ENCODE measurements at places on chromosomes 1 and 21.

GRCh38 chr1:53073868-53074311 lies 11.9 kb downstream of the PODN start:
- no peak for DNase-seq

DNA sequence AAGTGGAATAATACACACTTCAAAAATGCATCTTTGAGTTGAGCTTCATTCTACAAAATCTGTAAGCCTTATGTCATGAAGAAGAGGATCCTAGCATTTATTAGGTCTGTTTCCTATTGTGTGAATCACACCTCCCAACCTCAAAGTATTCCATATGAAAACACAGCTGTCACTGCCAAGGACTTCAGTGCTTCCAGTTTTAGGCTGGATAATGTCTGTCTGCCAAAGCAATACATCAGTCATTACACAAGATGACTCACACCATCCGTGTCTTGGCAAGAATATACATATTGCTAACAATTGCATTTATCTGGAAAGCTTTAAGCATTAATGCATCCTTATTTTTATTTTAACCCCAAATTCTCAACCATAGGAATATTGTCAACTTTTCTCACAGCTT lies 125.7 kb upstream of the TMPRSS15 start:
- DNase-seq = no peak

- no peak for DNase-seq
Measured at GRCh38 chr1:23566304-23566703, 7.0 kb upstream of the ID3 start.

GRCh38 chr1:24908591-24909259 lies 21.4 kb downstream of the RUNX3 start:
- no peak for DNase-seq

- DNase-seq = no peak
Measured at GRCh38 chr1:221724931-221725605, 16.8 kb downstream of the DUSP10 start.

- no peak for DNase-seq
Measured at GRCh38 chr1:1825217-1825616, 46.9 kb upstream of the NADK start.

DNA sequence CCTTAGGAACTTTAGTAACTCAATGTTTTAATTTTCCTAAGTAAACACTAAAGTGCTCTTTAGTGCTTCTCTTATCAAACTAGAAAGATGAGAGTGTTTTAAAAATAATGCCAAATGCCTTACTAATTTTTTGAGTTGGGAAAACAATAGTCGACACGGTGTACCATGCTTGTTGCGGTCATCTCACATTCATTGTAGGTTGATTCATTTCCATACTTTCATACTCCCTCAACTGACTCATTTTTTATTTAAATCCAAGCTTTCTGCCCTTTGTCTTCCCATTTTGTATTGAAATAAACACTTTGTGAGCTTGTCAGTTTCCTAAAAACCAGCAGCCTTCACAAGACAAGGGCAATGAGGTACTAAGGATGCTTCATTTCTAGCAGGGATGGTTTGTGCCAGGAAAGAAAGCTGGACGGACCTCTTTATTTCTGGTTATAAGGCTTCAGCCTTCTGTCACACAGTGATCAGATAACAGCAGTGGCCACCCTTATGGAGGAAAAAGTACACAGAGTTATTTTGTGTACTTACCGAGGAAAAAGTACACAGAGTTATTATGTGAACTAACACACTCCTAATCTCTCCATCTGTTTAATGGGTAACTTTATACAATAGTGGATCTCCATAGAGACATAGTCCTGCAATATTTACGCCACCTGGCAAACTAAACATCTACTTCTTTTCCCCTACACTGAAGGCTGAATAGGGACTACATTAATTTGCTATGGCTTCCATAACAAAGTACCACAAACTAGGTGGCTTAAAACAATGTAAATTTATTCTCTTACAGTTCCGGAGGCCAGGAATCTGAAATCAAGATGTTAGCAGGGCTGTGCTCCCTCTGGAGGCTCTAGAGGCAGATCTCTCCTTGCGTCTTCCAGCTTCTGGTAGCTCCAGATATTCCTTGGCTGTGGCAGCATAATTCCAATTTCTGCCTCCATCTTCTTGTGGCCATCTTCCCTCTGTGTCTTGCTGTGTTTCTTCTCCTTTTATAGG lies 13.0 kb upstream of the CCDC190 start:
- no peak for DNase-seq

GRCh38 chr1:11984576-11984975 lies 4.3 kb downstream of the MFN2 start:
- DNase-seq = no peak

GRCh38 chr1:9816199-9816598 lies 7.6 kb downstream of the CLSTN1 start:
- DNase-seq = no peak

- DNase-seq = no peak
Measured at GRCh38 chr1:184800876-184801275, 46.2 kb upstream of the EDEM3 start.

DNA sequence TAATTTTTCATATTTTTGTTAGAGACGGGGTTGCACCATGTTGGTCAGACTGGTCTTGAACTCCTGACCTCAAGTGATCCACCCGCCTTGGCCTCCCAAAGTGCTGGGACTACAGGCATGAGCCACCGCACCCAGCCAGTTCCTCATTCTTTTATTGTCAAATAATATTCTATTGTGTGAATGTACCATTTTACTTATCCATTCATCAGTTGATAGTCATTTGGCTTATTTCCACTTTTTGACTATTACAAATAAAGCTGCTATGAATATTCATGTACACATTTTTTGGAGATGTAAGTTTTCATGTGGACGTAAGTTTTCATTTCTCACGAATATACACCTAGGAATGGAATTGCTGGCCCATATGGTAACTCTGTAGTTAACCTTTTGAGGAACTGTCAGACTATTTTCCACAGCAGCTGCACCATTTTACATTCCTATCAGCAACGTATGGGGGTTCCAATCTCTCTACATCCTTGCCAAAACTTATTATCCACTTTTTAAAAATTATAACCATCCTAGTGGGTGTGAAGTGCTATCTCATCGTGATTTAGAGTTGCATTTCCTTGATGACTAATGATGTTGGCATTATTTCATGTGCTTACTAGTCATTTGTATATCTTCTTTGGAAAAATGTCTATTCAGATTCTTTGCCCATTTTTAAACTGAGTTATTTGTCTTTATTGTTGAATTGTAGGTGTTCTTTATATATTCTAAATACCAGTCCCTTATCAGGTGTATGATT lies 12.7 kb downstream of the PACC1 start:
- DNase-seq = no peak

GRCh38 chr1:102842606-102843005 lies 265.7 kb downstream of the COL11A1 start:
- DNase-seq = no peak

GRCh38 chr21:41289431-41289830 lies 27.2 kb upstream of the FAM3B start:
- DNase-seq = no peak

- DNase-seq = no peak
Measured at GRCh38 chr1:50243939-50244338, 135.2 kb downstream of the ELAVL4 start.

DNA sequence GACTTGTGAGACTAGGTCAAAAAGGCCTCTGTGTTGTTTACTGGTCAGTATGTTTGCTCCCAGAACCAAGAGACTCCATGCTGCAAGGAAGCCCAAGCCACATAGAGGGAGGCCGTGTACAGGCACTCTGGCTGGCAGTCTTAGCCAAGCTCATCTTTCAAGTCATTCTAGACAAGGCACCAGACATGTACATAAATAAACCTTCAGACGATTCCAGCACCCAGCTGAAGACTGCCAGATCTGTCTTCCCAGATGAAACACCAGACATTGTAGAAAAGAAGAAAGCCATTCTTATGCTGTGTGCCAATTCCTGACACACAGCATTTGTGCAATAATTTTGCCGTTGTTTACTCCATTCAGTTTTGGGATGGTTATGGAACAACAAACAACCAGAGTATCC lies 595.5 kb downstream of the KIF26B start:
- DNase-seq = no peak

GRCh38 chr1:64675718-64676345 lies 69.0 kb upstream of the RAVER2 start:
- DNase-seq = no peak

- DNase-seq = no peak
Measured at GRCh38 chr1:194273660-194274059, 1087.2 kb upstream of the B3GALT2 start.

- no peak for DNase-seq
Measured at GRCh38 chr1:44646261-44647110, 27.8 kb downstream of the TMEM53 start.

- DNase-seq = no peak
Measured at GRCh38 chr1:222897527-222898190, 82.8 kb downstream of the DISP1 start.

DNA sequence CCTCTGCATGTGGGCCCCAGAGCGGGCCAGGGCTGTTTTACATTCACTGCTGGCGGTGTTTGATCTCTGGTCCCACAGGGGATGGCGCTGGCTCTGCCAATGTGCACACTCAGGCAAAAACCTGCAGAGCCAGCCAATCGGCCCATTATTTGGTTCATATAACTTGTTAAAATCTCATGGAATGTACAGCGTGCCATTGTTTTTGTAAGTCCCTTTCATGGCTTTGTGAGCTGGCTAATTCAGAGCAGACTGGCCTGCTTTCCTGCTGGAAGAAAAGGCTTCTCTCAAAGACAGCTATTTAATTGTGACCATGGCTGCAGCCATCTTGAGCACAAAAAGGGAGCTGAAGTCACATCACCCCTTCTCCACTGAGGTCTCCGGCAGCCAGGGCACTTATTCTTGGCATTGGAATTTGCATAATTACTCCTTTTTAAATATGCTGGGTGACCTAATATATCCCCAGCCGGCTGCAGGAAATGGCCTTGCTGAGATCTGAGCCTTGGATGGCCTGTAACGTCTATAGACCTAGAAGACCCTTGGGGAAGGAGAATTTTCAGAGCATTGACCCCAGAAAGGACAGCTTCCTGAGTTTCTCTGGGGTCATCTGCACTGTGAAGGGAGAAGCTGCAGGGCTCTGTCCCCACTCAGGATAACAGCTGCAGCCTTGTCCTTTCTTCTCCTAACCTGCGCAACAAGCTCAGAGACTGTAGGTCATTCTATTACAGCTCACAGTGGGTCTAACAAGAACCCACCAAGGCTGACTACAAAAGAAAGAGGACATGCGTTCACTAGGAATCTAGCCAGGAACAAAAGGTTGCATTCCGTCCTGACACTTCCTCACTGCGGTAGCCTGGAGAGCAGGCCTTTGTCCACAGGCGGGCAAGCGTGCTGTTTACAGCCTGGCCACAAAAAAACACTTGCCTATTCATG lies 45.8 kb downstream of the BCAR3 start:
- no peak for DNase-seq

GRCh38 chr1:96521994-96522760 lies 199.4 kb upstream of the PTBP2 start:
- DNase-seq = no peak

DNA sequence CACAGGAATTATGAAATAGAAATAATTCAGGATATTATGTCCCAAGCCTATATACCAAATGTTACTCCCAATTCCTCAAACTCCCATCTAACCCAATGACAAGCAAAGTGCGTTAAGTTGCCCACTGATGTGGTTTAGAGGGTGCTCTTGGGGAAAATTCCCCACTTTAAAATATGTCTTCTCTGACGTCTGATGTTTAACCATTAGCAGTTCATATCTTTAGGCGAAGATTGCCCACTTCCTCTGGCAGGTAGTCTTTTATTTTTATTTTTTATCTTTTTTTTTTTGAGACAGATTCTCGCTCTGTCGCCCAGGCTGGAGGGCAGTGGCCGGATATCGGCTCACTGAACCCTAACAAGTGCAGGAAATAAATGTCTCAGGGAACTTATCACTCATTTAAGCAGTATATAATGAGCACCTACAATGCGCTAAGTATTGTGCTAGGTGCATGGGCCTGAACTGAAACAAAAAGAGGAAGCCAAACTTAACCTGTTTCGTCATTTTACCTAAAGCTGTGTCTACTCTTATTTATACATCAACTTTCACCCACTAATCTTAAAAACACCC lies 1.3 kb upstream of the LYST start:
- peak; percentile 55 for DNase-seq

GRCh38 chr1:192477630-192478029 lies 97.9 kb upstream of the RGS1 start:
- no peak for DNase-seq

- DNase-seq = no peak
Measured at GRCh38 chr1:175878775-175879174, 135.4 kb upstream of the TNR start.

GRCh38 chr1:45493116-45493697 lies 2.2 kb upstream of the TESK2 start:
- peak; percentile 65 for DNase-seq

DNA sequence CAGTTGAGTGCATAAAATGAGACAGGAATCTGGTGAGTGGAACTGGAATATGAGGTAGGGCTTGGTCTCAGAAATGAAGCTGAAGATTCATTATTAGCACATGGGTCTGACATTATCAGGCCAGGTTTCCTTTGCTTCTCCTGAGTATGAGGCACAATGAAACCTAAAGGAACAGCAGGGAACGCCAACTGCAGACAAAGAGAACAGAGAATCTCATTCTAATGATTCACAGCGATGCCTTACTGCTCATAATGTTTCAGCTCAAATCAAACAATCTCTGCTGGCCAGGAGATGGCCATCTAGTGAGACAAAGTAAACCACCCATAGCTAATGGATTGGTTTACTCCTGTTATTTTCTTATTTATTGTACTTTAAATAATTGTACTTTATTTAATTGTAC lies 133.5 kb downstream of the C1orf21 start:
- no peak for DNase-seq

GRCh38 chr1:36486439-36487335 lies 4.0 kb upstream of the CSF3R start:
- DNase-seq = no peak

- no peak for DNase-seq
Measured at GRCh38 chr21:46120301-46121285, 22.7 kb downstream of the COL6A2 start.

GRCh38 chr1:225897595-225898514 lies 8.9 kb upstream of the LEFTY1 start:
- peak; percentile 40 for DNase-seq

GRCh38 chr1:228500143-228500734 lies 13.1 kb downstream of the RNF187 start:
- DNase-seq = no peak

GRCh38 chr1:29356663-29357062 lies 120.3 kb downstream of the PTPRU start:
- no peak for DNase-seq

- DNase-seq = no peak
Measured at GRCh38 chr1:219310181-219310728, 136.6 kb downstream of the LYPLAL1 start.

GRCh38 chr1:187893471-187893870 lies 1064.7 kb downstream of the PLA2G4A start:
- DNase-seq = no peak

- DNase-seq = peak; percentile 19
Measured at GRCh38 chr1:205604825-205605505, 26.8 kb downstream of the ELK4 start.

DNA sequence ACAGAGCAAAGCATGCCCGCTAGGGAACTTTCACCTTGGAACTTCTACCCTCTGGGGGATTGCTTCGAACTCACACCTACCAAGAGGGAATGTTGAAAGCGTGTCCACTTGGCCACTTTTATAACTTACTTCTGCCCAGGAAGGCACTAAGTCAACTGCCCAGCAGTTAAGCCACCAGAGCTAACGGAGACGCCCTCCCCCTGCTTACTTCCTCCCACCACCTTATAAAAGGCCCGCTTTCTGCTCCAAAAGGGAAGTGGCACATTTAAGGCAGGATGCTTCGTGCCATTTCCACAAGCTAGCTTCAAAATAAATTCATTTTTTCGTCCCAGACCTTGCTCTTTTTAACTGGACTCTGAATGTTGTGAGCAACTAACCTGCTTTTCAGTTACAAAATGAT lies 3.2 kb upstream of the AK2 start:
- DNase-seq = no peak

GRCh38 chr1:25922971-25923552 lies 16.8 kb upstream of the STMN1 start:
- no peak for DNase-seq

All from activated CD8-positive, alpha-beta T cell treated with anti-CD3 and anti-CD28 coated beads, Interleukin-2, amount 10 ng/mL, durations not matched to agents 7 days and 5 days (primary cell).